ENCODE measurements at places on chromosomes 13 and 19.
A peak's percentile ranks its signal among the peaks of the same experiment; 100 is the strongest.

DNA sequence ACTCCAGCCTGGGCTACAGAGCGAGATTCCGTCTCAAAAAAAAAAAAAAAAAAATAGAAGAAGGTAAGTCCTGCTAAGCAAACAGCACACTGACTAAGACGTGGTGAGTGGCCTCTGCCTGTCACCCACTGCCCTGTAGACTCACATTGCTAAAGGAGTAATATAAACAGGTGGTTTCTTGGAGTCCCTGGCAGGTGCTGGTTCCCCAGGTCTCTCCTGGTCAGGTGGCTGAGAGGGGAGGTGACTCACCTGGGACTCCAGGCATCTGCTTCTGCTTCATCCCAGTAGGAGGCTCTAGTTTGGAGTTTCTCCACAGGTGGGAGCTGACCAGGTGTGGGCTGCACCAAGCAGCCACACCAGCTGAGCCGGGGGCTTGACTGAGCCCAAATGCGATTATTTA is at the start of gene OR10H1:
Gene OR10H1 (minus strand): TSS at position 359 of the 400 bp plus-strand sequence. CDS start 7,627 bp downstream, outside the sequence.
- DNase-seq = no peak

GRCh38 chr19:39692166-39692565 is 12.1 kb upstream of the LGALS14 start:
- DNase-seq = no peak

DNA sequence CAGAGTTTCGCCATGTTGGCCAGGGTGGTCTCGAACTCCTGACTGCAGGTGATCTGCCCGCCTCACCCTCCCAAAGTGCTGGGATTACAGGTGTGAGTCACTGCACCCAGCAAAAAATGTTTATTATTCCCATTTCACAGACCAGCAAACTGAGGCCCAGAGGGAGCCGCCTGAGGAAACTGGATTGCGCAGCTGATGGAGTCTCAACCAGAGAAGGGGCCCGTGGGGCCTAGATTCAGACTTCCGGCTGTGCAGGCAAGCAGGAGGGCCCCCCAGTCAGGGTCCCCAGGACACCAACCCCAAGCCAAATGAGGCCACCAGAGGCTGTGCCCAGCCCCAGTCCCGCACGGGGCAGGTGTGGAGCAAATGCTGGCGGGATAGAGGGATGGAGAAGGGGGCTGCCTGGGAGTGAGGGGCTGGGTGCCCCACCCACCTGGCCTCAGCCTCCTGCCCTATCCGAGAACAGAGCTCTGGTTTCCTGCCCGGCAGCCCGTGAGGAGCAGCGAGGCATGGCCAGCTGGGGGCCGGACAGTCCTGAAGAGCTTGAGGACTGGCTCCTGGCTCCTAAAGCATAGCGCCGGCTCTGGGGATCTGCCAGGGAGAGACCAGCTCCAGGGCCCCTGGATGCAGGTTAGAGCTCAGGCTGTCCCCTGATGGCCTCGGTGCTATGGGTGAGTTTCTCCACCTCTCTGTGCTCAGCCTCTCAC is 22.0 kb downstream of the MISP start:
- no peak for DNase-seq

GRCh38 chr13:103961784-103962183 is 895.6 kb upstream of the SLC10A2 start:
- no peak for DNase-seq

DNA sequence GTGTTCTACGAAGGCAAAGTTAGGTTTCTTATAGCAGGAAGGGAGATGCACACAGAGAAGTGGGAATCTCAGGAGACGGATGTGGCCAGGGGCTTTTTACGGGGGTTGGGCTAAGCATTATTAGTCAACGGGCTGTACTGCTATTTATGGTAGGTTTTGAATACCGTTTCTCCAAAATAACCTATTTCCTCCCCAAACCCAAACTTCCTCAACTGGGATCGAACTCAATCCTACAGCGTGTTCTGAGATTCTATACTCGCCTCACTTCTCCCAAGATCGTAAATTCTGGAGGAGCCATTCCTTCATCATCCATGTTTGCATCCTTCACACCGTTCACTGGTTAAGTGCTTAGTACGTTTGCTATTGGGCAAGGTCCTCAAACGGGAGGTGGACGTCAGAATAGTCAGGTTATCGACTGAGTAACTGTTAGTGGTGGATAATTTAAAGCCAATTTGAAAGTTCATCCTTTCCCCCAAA is 1.2 kb upstream of the TRIM13 start:
- DNase-seq = peak; percentile 46

- DNase-seq = no peak
Observed at GRCh38 chr13:105597573-105597972, 937.9 kb downstream of the EFNB2 start.

DNA sequence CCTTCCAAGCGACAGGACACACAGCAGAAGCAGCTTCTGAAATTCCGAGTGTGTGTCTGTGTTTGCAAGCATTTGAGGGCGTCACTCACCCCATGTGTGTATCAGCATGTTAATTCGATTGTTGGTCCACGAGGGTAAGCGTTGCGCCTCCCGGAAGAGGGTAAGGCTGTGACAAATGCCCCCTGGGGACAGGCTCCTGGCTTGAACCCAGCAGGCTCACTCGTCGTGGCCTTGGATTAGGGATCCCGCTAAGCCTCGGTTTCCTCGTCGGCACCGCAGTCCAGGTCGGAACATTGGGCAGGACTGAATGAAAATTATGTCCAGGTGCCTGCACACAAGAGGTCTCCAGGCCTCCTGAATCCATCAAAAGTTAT is 606 bp upstream of the STXBP2 start:
- no peak for DNase-seq

- no peak for DNase-seq
Observed at GRCh38 chr13:26325876-26326275, 71.9 kb downstream of the CDK8 start.
